ENCODE measurements at places on chromosomes 12 and 14. TPM values are rescaled to one million over a fixed set of nuclear protein-coding genes. Genes with fewer than 3 reads are reported as not detected.

Gene MFAP5
- 0.31 TPM for total RNA-seq

Gene PTPN11
- 97.8 TPM for total RNA-seq

Gene CLEC4A
- 0.82 TPM for total RNA-seq

Gene PLEKHD1
- total RNA-seq, result 0.80 TPM

Gene IL25
- total RNA-seq, result not detected

Gene APOF
- total RNA-seq, result not detected

Gene PRH2
- total RNA-seq, result not detected

Gene CDCA4
- 40.1 TPM for total RNA-seq

DNA sequence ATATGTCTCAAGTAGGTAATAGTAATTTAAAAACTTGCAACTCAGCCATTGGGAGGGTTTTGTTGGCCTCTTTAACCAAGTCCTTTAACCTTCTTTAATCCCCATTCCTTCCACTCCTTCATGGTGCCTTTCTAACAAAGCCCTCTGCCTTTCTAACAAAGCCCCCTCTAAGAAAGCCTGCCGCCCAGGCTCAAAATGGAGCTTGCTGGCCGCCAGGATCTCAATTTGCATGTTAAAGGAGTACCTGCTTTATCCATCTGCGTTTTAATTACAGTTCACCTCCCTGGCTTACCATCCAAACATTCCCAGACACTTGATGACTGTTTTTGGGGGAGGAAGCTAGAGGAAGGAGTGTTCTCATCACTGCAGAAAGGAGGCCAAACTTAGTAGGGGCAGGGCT lies 183.4 kb downstream of the PTPN11 start:
- no peak overlapping the region for H3K4me3 ChIP-seq
- H3K4me1 ChIP-seq, result no peaks in the 10 kb centered on the region
- H3K36me3 ChIP-seq, result no peaks in the 10 kb centered on the region
- no peaks in the 10 kb centered on the region for H3K27me3 ChIP-seq
- no peak for DNase-seq

- H3K27me3 ChIP-seq, result peaks cover 2% of the 10 kb centered on the region
- no peak for DNase-seq
- H3K36me3 ChIP-seq, result no peaks in the 10 kb centered on the region
- no peak overlapping the region for H3K4me3 ChIP-seq
- H3K4me1 ChIP-seq, result peaks cover 9% of the 10 kb centered on the region
Observed at GRCh38 chr14:24688030-24688658, 54.2 kb upstream of the GZMB start.

GRCh38 chr14:104588066-104588857 lies 8.7 kb downstream of the C14orf180 start:
- H3K4me1 ChIP-seq, result no peaks in the 10 kb centered on the region
- no peak overlapping the region for H3K27ac ChIP-seq
- H3K36me3 ChIP-seq, result peaks cover 7% of the 10 kb centered on the region
- no peak for DNase-seq

GRCh38 chr12:639988-640387 lies 23.3 kb downstream of the NINJ2 start:
- H3K27ac ChIP-seq, result no peak overlapping the region
- H3K36me3 ChIP-seq, result no peaks in the 10 kb centered on the region
- H3K4me3 ChIP-seq, result no peak overlapping the region

DNA sequence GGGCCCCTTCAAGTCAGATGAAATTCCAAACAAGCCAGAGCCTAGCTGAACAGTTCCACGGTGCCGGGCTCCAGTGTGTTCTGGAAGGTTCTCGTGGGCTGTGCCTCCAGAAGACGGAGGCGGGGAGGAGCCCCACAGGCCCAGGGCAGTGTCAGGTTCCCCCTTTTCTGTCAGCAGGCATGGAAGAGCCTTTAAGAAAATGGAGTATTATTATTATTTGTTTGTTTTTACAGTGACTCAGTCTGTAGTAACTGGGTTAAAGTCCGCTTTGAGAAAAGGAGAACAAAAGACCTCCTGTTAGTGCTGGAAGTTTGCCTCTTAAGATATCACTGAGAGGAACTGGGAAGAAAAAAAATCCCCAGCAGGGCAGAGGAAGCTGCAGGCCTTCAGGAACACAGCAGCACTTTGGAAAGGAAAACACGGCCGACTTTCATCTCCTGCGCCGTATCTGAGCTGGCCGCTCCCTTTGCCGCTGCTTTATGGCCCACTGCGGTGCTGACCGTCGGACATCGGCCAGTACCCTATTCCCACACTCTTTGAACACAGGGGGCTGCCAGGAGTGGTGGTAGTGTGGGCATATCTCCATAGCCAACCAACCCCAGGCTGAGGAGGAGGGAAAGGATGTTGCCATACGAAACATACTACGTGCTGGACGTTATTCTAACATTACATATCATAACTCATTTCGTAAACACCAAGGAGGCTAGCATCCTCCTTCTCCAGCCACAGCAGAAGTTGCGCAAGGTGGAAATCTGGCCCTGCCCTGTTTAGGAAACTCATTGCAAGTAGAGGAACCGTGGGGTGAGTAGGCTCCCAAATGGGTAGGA lies 194.0 kb downstream of the ZFP36L1 start:
- H3K27ac ChIP-seq, result peak overlapping the region; percentile 95
- peak overlapping the region; percentile 65 for H3K4me3 ChIP-seq
- DNase-seq, result peak; percentile 57
- H3K27me3 ChIP-seq, result peaks cover 15% of the 10 kb centered on the region
- H3K36me3 ChIP-seq, result peaks cover 4% of the 10 kb centered on the region

DNA sequence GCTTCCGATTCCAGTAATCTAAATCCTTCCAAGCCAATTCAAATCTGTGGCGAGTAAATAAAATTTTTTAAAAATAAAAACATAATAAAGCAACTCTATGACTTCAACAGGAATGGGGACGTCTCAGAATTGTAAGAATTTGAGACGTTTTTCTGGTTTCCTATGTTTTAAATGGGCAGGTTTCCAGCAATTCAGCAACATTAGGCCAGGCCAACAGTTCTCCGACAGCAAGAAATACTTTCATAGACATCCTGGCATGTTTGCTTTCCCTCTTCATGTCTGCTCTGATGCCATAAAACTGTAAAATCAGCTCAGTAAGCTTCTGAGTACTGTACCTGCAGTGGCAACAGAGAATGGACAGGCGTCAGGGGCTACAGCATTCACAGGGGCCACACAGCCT lies 35.8 kb upstream of the DICER1 start:
- no peaks in the 10 kb centered on the region for H3K36me3 ChIP-seq
- no peaks in the 10 kb centered on the region for H3K4me1 ChIP-seq
- no peak overlapping the region for H3K4me3 ChIP-seq
- H3K27me3 ChIP-seq, result peaks cover 7% of the 10 kb centered on the region
- no peak for DNase-seq

GRCh38 chr12:45668641-45669040 lies 60.9 kb upstream of the ARID2 start:
- no peak overlapping the region for H3K27ac ChIP-seq
- no peak for DNase-seq
- no peaks in the 10 kb centered on the region for H3K27me3 ChIP-seq
- H3K36me3 ChIP-seq, result no peaks in the 10 kb centered on the region

DNA sequence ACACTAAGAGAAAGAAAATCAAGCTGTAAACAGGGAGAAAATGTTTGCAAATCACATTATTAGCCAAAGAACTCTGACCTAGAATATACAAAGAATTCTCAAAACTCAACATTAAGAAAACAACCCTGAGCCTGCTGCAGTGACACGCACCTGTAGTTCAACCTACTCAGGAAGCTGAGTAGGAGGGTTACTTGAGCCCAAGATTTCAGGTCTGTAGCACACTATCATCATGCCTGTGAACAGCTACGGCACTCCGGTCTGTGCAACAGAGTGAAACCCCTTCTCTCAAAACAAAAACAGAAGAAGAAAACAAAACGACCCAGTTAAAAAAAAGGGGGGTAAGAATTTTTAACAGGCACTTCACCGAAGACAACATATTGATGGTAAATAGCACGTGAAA lies 20.8 kb downstream of the SAV1 start:
- no peaks in the 10 kb centered on the region for H3K27me3 ChIP-seq
- H3K4me1 ChIP-seq, result no peaks in the 10 kb centered on the region
- H3K36me3 ChIP-seq, result peaks cover 4% of the 10 kb centered on the region

- DNase-seq, result no peak
- H3K36me3 ChIP-seq, result peaks cover 36% of the 10 kb centered on the region
- H3K27ac ChIP-seq, result no peak overlapping the region
Observed at GRCh38 chr14:92702441-92702918, 45.9 kb downstream of the LGMN start.

DNA sequence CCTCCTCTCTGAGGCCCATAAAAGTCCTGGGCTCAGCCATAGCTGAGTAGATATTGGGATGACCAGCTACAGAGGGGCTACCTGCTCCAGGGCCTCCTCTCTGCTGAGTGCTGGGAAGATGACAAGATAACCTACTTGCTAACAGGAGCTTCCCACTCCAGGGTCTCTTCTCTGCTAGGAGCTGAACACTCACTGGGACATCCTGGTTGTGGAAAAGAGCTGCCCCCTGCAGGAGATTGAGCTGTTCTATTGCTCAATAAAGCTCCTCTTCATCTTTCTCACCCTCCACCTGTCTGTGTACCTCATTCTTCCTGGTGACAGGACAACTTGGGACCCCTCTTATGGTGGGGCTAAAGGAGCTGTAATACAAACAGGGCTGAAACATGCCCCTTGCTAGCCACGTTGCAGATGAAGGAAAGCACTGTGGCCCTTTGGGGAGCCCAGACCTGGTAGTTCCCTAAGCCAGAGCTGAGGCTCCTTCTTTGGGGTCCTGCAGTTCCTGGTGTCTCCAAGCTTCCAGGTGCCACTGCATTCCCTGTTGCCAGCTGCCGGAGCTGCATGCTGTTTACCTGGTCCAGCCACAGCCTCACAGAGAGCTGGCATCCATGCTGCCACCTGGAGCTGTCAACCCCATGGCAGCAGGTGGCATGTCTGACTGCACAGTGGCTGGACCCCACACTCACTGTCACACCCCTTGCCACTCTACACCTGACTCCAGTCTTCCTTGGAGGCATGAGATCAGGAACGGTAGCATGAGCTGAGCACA lies 598.5 kb upstream of the LMO3 start:
- H3K36me3 ChIP-seq, result no peaks in the 10 kb centered on the region
- H3K27ac ChIP-seq, result no peak overlapping the region
- H3K4me3 ChIP-seq, result no peak overlapping the region
- no peaks in the 10 kb centered on the region for H3K4me1 ChIP-seq
- no peak for DNase-seq
- H3K27me3 ChIP-seq, result no peaks in the 10 kb centered on the region
